ENCODE measurements at places on chromosomes 16 and 17.

GRCh38 chr17:11029791-11030190 is 191.9 kb upstream of the PIRT start:
- no peak for DNase-seq
- no peak overlapping the region for H3K4me3 ChIP-seq
- H3K27me3 ChIP-seq = no peaks in the 10 kb centered on the region
- H3K4me1 ChIP-seq = no peaks in the 10 kb centered on the region
- no peak overlapping the region for H3K27ac ChIP-seq

DNA sequence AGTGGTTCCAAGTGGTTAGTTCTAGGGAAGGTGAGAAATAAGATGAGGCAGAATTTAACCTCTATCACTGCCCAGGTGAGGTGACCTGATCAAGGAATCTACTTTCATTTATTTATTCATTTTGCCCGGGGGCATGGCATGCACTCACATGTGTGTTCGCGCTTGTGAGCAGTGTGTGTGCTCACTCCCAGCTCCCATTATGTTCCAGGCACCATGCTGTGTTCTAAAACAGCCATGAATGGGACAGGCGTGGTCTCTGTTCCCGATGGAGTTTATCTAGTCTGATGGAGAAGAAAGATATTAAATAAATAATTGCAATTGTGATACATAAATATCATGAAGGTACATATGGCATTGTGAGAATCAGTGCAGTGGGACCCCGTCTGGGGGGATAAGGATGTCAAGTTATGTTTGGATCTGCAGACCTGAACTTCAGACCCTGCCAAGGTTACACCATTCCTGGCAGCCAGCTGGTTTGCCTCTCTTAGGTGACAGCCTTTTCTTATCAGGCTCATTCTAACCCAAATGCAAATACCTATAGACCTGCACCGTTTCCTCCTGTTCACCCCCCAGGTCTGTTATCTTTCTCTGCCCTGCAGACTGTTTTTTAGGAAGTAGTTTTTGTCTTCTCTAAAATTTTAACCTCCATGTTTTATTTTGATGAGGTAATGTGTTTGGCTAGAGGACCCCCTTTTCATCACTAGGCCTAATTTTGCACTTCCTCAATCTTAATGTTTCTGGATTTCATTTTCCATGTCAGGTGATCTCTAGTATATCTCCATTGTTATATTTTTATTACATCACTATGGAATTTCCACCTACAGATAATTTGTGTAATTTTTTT is 11.8 kb downstream of the CYB5B start:
- H3K4me3 ChIP-seq = no peak overlapping the region
- no peaks in the 10 kb centered on the region for H3K36me3 ChIP-seq
- peaks cover 4% of the 10 kb centered on the region for H3K4me1 ChIP-seq
- H3K27me3 ChIP-seq = no peaks in the 10 kb centered on the region
- no peak overlapping the region for H3K27ac ChIP-seq

DNA sequence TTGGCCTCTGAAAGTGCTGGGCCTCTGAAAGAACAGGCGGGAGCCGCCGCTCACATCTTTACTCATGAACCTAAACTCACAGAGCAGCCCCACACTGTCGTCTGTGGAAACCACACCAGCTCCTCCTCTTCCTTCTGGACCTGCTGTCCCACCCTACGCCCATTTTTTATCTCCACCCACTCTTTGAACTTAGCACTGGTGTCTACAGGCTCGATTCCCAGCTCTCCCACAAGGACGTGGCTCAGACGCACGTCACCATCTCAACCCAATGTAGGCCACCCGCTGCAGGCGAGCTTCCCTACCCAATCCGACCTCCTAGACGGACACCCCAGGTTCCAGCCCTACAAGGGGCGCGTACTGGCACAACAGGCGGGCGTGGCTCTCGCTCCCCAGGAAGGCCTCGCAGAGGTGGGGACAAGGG is 62.2 kb downstream of the NXN start:
- DNase-seq = no peak
- H3K4me1 ChIP-seq = peaks cover 20% of the 10 kb centered on the region
- H3K27me3 ChIP-seq = no peaks in the 10 kb centered on the region

GRCh38 chr17:48526608-48527546 is 3.9 kb downstream of the HOXB1 start:
- no peaks in the 10 kb centered on the region for H3K36me3 ChIP-seq
- no peak overlapping the region for H3K4me3 ChIP-seq
- no peak for DNase-seq
- peaks cover 75% of the 10 kb centered on the region for H3K27me3 ChIP-seq
- peak overlapping the region; percentile 40 for H3K27ac ChIP-seq

- H3K4me1 ChIP-seq = peaks cover 7% of the 10 kb centered on the region
- H3K36me3 ChIP-seq = no peaks in the 10 kb centered on the region
- H3K27ac ChIP-seq = no peak overlapping the region
Observed at GRCh38 chr16:1377406-1378010, 25.8 kb downstream of the GNPTG start.

DNA sequence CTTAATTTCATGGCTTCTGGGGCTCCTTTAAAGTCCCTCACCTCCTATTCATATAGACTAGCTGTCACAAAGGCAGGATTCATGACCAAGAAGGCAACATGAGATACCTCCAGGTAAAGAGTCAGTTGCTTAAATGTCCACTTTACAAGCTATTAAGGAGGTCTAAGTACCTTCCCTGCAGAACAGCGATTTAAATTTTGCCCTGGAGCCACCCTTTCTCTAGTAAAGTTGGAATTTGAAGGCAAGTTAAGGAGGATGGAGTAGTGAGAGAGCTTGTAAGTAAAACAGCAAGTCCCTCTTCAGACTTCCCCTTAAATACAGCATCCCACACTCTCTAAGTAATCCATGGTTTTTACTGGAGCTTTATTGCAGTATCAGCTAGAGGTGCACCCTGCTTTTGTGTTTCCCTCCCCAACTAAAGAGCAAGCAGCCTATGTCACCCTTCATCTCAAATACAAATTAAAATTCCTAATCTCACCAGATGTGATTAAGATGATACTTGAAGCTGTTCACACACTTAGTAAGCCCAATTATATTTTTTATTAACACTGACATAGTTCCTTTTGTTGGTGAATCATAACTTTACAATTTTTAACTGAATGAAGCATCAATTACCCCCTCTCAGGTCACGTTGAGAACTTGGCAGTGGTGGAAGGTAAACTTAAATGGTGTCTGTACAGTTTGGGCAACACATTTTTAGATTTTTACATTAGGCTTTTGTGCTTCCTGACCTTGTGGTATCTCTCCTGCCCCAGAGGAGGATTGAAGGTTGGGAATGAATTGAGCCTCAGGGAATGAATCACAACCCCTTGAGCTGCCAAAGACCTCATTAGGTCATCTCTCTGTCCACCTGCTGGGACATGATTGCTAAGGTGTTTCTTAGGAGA is 108.9 kb downstream of the TANGO6 start:
- DNase-seq = no peak
- H3K27me3 ChIP-seq = no peaks in the 10 kb centered on the region
- no peak overlapping the region for H3K27ac ChIP-seq

- H3K36me3 ChIP-seq = no peaks in the 10 kb centered on the region
- DNase-seq = no peak
- H3K27me3 ChIP-seq = no peaks in the 10 kb centered on the region
- no peak overlapping the region for H3K27ac ChIP-seq
- H3K4me3 ChIP-seq = no peak overlapping the region
Observed at GRCh38 chr17:38719289-38719942, 10.7 kb upstream of the CISD3 start.

DNA sequence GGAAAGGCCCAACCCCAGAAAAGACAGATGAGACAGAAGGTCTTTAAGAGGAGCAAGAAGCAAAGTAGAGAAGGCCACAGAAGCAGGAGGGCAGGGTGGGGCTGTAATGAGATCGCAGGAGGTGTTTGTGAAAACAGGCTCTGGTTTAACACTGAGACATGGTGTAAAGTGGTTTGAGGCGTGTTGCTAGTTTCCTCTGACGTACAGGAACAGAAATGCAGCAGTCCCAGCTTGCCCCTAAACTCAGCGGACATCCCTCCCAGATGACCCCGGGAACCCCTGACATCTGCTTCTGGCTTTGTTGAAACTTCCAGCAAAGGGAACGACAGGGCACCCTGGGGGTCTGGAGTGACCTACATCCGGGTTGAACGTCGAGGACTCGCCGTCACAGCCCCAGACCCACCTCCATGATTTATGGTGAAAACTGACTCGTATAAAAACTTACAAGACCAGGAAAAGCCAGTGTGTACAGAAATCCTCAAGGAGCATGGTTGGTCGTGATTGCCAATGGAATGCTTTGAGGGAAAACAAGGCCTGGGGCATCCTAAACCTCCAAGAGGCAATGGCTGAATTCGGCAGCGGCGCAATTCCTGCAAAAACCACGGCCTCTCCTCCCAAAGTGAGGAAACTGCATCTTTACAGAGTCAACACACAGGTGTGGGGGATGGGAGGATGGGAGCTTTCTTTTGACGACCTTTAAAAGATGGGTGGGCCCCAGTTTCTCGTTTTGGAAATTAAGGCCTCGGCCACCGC is 25.8 kb downstream of the LITAF start:
- H3K36me3 ChIP-seq = peaks cover 4% of the 10 kb centered on the region
- DNase-seq = peak; percentile 21
- peak overlapping the region; percentile 85 for H3K27ac ChIP-seq
- no peak overlapping the region for H3K4me3 ChIP-seq

- no peak overlapping the region for H3K27ac ChIP-seq
- H3K4me3 ChIP-seq = no peak overlapping the region
- H3K36me3 ChIP-seq = no peaks in the 10 kb centered on the region
- DNase-seq = no peak
- peaks cover 6% of the 10 kb centered on the region for H3K4me1 ChIP-seq
- H3K27me3 ChIP-seq = no peaks in the 10 kb centered on the region
Observed at GRCh38 chr17:74369221-74369620, 1.9 kb downstream of the GPR142 start.

GRCh38 chr16:77918809-77919707 is 103.3 kb upstream of the CLEC3A start:
- peak; percentile 52 for DNase-seq
- H3K4me3 ChIP-seq = no peak overlapping the region
- no peaks in the 10 kb centered on the region for H3K27me3 ChIP-seq
- H3K36me3 ChIP-seq = no peaks in the 10 kb centered on the region
- no peak overlapping the region for H3K27ac ChIP-seq

DNA sequence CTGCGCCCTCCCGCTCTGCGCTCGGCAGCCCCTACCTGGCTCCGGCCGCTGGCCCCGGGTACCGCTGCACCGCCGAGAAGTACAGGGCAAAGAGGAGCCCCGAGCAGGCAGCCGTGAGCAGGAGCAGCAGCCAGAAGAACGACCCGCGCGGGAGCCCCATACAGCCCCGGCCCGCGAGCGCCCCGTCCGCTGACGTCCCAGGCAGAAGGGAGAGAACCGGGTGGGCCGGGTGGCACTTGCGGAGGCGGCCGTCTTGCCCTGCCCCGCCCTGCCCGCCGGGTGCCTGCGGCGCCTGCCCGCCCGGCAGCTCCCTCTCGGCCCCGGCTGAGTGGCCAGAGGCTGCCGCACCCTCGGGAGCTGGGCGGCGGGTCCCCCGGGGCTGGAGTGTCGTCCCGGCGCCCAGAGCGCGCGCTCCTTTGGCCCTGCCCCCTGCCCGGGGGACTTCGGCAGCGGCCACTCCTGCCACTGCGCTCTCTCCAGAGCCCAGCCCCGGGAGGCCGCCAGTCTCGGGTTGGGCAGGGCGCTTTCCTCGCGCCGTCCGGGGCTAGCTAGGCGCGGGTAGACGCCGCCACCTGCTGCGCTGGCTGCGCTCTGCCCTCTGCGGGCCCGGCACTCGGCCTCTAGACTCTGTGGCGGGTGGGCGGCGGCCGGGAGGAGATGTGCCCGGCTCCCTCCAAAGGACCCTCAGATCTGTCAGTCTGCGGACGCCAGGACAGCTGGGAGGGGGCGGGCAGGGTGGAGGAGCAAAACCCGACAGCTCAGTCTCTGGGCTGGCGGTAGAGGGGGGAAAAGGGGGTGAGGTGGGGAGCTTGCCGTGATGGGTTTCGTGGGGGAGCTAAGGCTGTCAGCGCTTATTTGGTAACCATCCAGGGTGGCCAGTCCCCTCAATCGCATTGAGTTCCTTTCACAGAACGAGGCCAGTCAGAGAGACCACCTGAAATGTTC is at the start of gene ST6GALNAC2:
Gene ST6GALNAC2, minus strand, starts transcription at position 212 of the 945 bp plus-strand sequence. Its CDS starts 52 bp downstream, at position 160.
- H3K4me3 ChIP-seq = peak within 1 kb of the TSS; percentile 35
- peak; percentile 83 for DNase-seq
- no peaks in the 10 kb centered on the region for H3K36me3 ChIP-seq
- peaks cover 32% of the 10 kb centered on the region for H3K27me3 ChIP-seq
- no peak within 1 kb of the TSS for H3K27ac ChIP-seq

GRCh38 chr16:80654094-80654862 is 113.5 kb downstream of the DYNLRB2 start:
- no peak overlapping the region for H3K27ac ChIP-seq
- no peak for DNase-seq
- no peaks in the 10 kb centered on the region for H3K27me3 ChIP-seq
- H3K4me3 ChIP-seq = no peak overlapping the region

DNA sequence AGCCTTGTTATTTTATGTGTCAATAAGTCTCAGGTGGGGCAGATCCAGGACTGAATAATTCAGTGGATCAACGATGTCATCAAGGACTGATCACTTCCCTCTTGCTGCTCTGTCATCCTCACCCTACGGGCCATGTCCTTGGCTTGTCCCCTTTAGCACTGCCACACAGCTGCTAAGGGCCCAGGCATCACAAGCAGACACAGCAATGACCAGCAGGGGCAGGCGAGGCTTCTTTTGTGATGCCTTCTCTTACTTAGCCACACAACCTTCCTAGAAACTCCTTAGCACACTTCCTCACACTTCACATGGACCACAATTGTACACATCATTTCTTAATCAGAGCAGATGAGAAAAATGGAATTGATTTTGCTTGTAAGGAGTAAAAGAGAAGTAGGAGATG is 356.3 kb upstream of the SOX9 start:
- H3K36me3 ChIP-seq = no peaks in the 10 kb centered on the region
- DNase-seq = peak; percentile 33
- H3K4me1 ChIP-seq = peaks cover 6% of the 10 kb centered on the region
- no peak overlapping the region for H3K4me3 ChIP-seq

DNA sequence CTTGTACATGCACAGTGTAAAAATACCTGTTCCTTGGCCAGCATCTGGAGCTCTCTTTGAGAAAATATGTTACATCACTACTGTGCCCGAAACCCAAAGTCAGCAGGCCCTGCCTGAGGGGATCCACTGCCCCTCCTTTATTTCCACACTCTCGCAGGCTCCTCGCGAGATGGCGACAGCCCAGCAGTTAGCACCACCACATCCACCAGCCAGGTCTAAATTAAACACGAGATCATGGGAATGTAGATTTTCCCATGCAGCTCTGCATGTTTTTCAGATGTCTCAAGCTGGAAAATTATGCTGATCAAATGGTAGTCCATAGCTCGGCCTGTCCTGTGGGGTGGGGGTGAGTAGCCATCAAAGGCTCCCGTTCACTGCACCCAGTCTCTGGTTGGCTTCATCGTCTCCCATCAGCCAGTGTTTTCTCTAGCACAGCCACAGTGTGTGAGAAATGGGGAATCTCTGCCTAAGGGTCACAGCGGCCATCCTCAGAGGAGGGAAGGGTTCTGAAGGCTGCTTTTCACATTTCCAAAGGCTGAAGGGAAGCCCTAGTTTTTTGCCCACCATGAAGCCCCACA is 34.7 kb downstream of the EPN2 start:
- H3K4me3 ChIP-seq = no peak overlapping the region
- DNase-seq = no peak
- H3K27me3 ChIP-seq = no peaks in the 10 kb centered on the region
- no peak overlapping the region for H3K27ac ChIP-seq

GRCh38 chr16:457732-458400 is 32.4 kb downstream of the RAB11FIP3 start:
- peak; percentile 46 for DNase-seq
- no peaks in the 10 kb centered on the region for H3K27me3 ChIP-seq
- peak overlapping the region; percentile 88 for H3K27ac ChIP-seq
- H3K4me1 ChIP-seq = peaks cover 20% of the 10 kb centered on the region

- DNase-seq = peak; percentile 61
- peaks cover 26% of the 10 kb centered on the region for H3K4me1 ChIP-seq
- H3K27me3 ChIP-seq = no peaks in the 10 kb centered on the region
- H3K36me3 ChIP-seq = no peaks in the 10 kb centered on the region
- peak overlapping the region; percentile 40 for H3K27ac ChIP-seq
Observed at GRCh38 chr17:76492989-76493501, 8.2 kb downstream of the RHBDF2 start.

Data from hepatocyte (in vitro differentiated cells).